ENCODE measurements at places on chromosomes 6 and 20.
A peak's percentile ranks its signal among the peaks of the same experiment; 100 is the strongest.

DNA sequence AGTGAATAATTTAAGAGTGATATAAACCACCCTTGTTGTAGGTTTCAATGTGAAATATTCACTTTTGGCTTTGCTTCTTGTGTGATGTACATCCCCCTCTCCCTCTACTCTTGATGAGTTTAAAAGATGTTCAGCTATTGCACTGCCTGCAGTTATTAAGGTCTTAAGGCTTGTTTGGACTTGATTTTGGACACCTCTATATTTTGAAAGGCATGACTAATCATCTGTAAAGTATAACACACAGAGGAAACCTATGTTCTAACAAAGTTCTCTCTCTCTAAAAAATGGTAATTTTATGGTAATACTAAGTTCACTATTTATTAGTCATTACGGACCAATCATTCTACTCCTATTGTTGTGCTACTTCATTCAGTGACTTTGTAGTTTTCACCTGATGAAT, 1719.9 kb downstream of the GRIK2 start:
- no peak for DNase-seq

GRCh38 chr6:39924283-39924682, 10.0 kb downstream of the MOCS1 start:
- DNase-seq = no peak

DNA sequence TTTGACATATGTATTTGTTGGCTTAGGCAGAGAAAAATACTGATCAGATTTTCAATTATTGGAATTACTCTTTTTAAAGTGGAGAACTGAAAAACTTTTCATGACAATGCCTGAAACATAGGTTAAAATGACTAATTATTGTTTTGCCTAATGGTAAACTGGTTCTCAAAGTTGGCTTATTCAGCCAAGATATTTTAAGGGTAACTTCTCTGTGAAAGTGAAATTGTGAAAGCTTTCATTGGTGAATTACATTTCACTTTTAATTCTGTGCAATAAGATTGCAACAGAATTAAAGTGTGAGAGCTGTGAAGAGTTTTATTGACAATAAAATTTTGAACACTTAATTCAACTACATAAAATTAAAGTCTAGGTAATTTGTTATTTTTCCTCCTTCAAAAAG, 24.5 kb downstream of the KIAA0408 start:
- DNase-seq = no peak

- no peak for DNase-seq
Observed at GRCh38 chr20:47319517-47320252, 36.8 kb downstream of the ZMYND8 start.

DNA sequence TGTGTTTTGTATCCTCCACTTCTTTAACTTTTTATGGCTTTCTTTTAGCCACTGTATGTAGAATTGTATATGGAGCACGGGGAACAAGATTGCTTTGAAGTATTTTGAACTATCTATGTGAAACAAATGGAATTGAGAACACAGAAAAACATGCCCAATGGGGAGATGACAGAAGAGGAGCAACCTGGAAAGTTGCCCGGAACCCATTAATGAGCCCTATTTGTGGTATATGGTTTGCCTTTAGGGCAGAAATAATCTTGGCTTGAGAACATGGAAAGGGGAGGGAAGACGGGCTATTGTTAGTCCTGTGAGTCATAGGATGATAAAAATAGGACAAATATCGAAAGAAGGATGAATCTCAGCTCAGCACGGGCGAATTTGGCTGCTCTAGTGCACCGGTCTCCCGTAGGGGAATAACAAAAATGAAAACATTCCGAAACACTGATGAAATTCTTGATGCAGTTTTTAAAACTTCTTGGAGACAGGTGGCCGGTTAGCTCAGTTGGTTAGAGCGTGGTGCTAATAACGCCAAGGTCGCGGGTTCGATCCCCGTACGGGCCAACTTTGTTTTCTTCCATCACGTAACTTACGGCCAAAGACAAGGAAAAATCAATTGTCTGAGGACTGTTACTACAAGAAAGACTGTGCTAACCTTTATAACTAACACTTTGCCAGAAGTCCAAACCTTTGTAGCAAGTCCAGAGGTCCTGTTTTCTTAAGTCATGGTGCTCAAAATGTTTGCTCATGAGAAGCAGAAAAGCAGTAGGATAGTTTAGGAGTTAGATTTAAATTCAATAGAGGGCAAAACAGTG, 15.7 kb downstream of the HMGN4 start:
- DNase-seq = peak; percentile 61

DNA sequence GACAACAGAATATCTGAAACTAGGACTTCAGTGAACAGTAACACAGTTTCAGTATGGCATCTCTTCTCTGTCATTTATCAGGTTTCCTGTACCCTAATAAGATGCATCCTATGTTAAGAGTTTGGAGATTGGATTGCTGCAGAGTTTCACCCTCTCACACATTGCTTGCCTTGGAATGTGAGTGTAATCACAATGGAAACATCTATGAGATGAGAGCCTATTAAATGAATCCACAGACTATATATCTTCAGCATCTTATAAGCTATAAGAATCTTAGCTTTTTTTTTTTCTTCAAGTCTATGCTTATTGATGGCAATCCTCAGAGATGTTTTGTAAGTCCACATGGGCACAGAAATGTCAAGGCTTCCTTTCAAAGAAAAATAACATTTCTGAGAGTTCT, 292.5 kb downstream of the PRKN start:
- DNase-seq = no peak

DNA sequence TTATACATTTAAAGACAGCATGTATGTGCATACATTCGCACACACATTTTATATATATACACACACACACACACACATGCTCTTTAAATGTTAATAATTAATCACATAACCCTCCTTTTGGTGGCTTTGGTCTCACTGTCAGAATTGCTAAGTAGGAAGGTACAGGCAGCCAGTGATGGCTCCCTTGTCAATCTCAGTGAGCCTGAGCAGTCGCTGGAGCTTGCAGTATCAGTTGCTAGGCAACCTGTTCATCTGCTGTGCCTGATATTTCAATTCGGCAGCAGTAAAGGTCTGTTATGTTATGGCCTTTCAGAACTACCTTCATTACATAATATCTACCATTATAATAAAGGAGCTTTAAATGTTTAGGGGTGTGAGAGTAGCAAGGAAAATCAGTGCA, 374.3 kb downstream of the LMBRD1 start:
- DNase-seq = no peak
